GM19239 (cell line): ENCODE measurements at places on chromosomes 3 and 15.

DNA sequence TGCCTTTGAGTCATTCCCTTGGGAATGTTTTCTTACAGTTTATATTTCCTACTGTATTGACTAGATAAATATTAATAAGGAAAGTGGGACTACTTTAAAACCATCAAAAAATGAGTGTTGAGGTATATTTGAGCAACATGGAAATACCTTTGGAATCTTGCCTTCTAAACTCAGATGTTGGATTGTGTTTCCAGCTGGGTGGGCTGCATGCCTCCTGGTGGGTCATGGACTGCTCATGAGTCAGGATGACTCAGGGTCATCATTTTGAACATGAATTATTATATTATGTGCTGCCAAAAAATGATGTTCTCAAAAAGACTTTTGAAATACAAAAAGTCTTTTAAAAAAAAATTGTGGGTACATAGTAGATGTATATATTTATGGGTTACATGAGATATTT, 41.1 kb upstream of the APH1B start:
- DNase-seq: no peak

DNA sequence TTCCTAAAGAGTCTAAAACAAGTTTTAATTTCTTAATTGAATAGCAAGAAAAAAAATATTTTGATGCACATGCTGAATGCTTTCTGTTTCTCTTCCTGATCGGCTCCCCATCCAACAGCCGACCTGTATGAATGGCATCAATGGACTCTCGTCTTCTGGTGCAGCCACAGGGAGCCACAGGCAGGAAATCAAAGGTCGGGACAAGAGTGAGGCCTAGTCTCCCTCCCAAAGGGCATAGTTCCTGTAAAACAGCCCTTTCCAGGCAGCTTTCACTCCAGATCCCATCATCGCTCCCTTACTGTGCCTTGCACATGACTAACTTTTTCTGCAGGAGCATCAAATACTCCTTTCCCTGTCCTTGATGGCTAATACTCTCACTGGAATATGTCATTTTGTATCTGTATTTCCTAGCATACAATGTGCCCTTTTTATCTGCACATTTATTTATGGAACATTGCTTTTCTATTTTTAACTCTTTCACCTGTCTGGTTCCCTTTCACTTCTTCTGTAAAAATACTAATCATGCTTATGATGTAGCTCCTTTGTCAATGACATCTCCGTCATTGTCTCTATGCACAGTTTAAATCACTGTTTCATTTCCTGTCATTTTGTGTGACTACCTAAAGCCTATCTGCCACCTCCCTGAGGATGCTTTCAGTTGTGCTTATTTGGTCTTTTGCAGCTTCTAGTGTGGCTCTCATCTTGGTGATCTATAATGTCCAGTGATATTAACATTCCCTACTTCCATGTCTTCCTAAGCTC, 326.2 kb downstream of the CTNNB1 start:
- DNase-seq: no peak

- DNase-seq: no peak
These were observed 15.1 kb downstream of the AVEN start for GRCh38 chr15:34023907-34024306.

DNA sequence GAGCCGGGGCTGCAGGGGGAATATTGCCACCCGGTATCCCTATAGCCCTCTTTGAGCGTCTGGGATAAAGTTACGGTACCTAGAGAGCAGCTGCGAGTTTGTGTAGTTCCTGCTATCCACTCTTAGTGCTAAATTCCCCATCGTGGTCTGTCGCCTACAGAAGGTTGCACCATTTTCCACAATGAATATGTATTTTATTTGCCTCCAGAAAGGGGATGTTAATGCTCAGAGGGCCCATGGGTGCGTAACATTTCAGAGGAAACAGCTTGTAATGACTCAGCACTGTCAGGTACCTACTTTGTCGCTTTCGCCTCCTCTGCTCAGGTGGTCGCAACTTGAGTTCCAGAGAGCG, 1.1 kb downstream of the SLCO3A1 start:
- no peak for DNase-seq

- DNase-seq: no peak
These were observed 3.3 kb downstream of the RHOV start for GRCh38 chr15:40870716-40871115.

GRCh38 chr15:97479957-97480356, 480.5 kb upstream of the ARRDC4 start:
- no peak for DNase-seq

GRCh38 chr3:1172644-1173043, 79.8 kb downstream of the CNTN6 start:
- DNase-seq: no peak

DNA sequence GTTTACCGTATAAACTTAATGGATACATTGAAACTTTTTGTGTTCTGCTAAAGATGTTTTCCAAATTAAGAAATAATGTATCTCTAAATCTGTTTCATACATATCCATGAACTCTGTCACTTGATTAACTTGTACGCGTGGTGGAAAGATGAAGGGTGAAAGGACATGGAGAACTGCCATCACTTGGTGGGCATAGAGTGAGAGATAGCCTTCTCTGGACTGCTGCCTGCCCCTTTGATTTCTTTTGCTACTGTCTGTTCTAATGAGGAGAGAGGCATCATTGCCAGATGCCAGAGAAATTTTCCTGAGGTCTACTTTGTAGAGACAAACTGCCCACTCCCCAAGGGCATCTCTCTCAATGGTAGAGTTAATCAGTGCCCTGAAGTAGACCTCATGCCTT, 120.5 kb downstream of the SLMAP start:
- DNase-seq: no peak

DNA sequence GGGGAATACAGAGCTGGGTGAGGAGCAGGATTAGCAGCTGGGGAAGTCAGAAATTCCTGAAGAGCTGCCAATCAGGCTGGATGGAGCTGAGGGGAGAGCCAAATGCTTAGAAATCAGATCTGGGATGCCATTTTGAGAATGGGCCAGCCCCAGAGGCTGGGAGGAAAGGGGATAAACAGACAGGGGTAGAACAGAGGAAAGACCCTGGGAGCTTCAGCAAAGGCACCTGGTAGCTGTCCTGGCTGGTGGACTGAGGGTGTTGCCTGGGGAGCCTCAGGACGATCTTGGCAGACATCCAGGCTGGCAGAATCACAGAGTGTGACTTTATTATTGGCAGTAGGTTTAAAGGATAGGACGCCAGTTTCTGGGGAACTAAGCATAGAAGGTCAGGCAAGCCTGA, 97.8 kb downstream of the SQOR start:
- DNase-seq: no peak

DNA sequence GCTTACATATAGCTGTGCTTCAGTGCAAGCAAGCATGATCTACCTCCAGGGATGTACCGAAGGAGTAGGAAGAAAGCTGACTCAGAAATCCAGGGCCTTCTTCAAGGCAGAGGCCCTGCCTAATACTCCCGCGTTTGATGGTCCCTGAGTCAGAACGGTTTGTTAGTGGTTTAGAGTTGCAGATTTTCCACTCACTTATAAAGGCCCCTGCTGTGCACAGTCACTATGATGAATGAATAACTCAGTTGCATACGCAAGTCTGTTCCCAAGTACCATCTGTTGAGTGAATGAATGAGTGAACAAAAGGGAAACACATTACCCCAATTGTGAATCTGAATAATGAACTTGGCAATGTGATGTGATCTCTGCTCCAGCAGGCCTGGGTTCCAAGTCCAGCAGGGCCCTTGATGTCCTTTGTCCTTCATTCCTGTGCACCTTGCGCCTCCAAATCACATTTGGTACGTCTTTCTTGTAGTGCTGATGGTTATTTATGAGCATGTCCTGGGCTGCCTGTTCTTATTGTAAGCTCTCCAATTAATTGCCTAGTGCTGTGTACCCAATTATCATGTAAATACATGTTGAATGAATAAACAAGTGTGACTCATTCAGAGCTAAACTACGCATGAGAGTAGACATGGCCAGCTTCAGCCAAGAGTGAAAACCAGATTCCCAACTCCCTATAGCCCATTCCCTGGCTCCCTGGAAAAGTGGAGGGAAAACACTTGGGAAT, 85.3 kb upstream of the LIMD1 start:
- DNase-seq: no peak

DNA sequence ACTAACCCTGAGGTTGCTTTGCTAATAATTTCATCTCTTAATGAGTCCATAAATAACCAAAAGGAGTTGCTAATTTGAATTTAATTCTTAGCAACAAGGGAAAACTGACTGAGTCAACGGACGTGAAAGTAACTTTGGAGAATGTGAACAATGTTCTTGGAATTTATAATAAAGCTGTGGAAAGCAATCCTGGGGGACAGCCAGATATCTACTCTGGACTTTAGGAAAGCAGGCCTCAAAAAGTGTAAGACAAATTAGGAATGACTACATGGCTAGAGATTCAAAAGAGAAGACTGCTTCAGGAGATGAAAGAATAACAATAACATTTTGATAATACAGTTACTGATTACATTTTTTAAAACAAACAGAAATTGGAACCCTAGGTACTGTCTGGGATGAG, 318.4 kb upstream of the COL8A1 start:
- DNase-seq: no peak

GRCh38 chr3:133855002-133855370, 40.7 kb downstream of the RAB6B start:
- no peak for DNase-seq

- DNase-seq: no peak
These were observed 429.6 kb downstream of the LPP start for GRCh38 chr3:188583341-188584161.

DNA sequence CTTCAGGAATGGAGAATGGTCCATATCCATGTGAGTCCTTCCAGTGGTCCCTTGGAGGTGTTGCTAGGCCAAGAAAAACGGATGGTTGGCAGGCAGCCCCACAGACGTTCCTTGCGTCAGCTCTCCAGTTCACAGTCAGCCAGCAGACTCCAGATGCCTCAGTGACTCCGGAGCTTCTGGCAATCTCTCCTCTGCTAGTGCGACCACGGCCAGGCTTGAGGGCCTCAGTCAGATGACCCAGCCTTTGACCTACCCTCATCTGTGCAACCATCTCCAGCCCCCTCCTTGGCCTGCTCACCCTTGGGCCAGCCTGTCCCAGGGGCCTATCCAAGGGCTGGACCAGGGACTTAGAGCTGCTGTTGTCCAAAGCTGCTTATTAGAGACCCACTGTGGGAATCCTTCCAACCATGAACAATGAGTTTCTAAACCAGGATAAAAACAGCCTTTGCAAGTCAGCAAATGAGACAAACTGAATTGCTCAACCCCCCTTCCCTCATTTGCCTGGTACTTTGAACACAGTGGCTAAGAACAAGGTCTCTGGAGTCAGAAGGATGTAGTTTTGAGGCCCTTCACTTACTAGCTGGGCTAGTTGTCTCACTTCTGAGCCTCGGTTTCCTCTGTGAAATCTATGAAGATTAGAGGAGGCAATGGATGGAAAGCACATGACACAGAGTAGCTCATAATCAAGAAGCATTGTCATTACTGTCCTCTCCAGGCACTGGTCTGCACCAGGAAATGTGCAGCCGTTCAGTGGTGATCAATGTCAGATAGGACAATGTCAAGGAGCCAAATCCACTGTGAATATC, 44.8 kb downstream of the ANP32A start:
- no peak for DNase-seq

DNA sequence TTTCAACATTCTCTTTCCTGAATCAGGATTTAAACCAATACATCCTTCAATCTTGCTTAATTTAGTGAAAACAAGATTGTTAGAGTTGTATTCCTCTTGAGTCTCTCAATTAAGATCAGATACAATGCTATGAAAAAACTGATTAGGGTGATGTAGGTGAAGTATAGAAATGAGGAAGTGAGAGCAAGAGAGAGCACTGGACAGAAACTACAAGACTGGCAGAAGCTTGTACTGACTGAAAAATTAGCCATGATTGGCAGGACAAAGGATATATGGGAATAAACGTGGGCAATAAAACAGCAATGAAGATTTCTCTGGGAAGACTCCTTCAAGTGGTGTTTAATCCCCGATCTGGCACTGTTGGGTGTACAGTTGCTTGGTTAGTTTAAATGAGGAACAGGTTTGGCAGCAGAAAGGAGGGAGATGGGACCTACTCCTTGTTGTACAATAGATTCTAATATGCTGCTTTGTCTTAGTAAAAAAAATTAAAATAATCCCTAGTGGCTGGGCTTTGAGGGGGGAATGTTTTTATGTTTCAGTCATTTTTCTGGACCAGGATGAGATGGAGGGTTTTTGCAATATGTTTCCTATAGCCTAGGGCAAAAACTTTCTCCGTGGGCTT, 252.7 kb downstream of the SLC9A9 start:
- peak; percentile 16 for DNase-seq

DNA sequence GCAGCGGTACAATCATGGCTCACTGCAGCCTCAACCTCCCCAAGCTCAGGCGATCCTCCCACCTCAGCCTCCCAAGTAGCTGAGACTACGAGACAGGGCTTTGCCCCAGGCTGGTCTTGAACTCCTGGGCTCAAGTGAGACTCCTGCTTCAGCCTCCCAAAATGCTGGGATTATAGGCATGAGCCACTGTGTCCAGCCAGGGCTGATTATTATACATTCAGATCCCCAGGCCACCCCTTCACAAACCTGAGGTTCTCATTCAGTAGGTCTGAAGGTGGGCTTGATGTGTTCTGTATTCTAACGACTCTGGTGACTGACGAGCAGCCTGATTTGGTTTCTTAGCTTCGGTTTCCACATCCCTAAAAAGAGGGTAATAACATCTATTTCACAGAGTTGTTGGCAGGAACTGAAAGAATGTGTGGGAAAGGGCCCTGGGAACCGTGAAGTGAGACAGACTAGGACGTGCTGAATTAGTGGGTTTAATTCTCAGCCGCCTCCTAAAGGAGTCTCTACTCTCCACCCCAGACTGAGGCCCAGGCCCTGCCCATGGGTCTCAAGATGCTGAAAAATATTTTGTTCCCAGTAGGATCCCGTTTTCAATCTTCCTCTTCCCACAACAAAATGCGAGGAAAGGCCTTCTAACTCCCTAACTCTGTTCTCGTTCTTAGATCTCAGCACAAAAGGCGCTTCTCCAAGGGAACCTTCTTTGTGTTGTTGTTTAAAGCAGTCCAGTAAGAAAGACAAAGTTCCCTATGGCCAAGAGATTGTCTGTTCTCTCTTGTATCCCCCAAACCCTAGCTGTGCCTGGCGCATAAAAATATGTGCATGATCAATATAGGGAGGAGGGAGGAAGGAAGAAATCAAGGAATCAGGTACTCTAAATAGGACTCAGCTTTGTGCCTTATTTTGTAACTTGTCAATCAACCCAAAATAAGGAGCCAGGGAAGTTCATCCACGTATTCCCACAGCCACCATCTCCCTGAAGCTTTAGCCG, 210.0 kb upstream of the TOPAZ1 start:
- DNase-seq: no peak

- no peak for DNase-seq
These were observed 16.7 kb upstream of the DENND6A start for GRCh38 chr3:57709559-57709958.

GRCh38 chr3:129502641-129503408, 25.6 kb upstream of the RHO start:
- DNase-seq: no peak

DNA sequence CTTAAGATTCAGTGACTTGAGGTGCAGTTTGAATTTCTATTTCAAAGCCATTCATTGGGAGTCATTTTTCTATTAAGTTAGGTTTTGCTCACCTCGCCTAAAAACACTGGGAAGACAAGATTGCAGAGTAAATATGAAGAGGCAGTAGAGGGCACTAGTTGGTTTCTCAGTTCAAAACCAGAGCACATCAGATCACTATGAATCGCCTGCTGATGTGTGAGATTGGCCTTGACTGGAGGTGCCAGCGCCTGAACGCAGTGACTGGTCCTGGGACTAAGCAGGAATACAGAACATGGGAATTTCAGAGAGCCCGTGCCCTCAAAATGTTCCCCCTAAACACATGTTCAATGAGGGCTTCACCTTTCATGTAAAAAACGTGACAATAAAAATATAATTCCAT, 229.0 kb downstream of the ITPR1 start:
- peak; percentile 36 for DNase-seq
